ENCODE measurements at places on chromosomes 5 and 9.

- DNase-seq: no peak
Observed at GRCh38 chr9:35923927-35924763, 14.9 kb downstream of the SPAAR start.

DNA sequence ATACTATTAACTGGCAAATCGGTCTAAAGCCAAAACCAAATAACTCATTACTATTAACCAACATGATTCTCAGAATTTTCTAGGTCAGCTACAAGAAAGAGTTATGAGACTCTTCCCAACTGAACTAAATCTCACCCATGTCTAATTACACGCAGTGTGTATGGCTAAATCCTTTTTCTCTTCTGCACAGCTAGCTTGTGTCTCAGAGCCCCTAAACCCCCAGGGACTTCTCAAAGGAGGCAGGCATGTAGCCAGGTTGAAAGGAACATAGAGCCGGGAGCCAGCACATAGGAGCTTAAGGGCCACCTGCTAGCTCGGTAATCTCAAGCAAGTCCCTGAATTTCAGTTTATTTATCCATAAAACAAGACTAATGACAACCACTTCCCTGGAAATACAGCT is 2.2 kb upstream of the GZMK start:
- DNase-seq: peak; percentile 79

GRCh38 chr9:88533951-88534455 is 975 bp upstream of the NXNL2 start:
- DNase-seq: no peak

GRCh38 chr9:136115206-136115605 is 3.5 kb downstream of the TMEM250 start:
- no peak for DNase-seq

DNA sequence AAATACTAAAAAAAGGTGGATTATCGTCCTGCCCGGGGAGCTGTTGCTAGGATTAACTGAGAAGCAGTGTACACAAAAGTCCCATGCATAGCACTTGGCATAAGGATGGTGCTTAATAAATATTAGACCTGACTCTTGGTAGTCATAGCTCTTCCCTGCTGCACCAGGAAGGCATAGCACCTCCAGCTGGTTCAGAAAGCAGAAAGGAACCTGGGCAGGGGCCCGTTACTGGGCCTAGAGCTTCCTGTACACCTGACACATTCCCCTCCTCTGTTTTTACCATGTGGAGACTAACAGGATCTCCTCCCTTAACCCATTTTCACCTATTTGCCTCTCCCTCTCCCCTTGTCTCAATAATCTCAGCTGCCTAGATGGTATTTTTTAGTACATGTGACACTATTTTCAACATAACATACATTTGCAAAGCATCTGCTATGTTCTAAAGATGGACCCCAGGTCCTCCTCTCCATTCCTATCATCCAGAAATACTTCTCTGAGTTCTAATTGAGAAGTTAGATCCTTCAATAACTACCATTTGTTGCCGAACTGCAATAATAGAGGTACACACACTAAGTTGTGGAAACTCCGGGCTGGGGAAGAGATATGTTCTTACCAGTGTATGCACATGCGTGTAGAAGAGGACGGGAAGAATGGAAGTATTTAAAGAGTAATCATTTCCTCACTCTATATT is 3.2 kb upstream of the ANP32B start:
- DNase-seq: no peak

DNA sequence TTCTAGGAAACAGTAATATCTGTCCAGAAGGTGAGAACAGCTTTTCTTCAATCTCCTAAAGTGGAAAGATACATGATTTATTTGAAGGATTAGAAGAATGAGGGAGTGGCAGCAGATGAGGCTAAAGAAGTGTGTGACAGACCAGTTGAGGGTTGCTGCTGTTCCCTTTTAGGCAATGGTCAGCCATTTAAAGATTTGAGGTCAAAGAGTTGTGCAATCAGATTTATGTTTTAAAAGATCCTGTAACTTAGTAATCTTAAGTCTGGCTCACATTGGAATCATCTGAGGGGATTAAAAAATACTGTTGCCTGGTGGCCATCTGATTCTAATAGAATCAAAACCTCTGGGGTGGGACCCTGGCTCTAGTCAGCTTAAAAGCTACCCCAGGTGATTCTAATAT is 4.3 kb upstream of the SGCD start:
- DNase-seq: no peak

DNA sequence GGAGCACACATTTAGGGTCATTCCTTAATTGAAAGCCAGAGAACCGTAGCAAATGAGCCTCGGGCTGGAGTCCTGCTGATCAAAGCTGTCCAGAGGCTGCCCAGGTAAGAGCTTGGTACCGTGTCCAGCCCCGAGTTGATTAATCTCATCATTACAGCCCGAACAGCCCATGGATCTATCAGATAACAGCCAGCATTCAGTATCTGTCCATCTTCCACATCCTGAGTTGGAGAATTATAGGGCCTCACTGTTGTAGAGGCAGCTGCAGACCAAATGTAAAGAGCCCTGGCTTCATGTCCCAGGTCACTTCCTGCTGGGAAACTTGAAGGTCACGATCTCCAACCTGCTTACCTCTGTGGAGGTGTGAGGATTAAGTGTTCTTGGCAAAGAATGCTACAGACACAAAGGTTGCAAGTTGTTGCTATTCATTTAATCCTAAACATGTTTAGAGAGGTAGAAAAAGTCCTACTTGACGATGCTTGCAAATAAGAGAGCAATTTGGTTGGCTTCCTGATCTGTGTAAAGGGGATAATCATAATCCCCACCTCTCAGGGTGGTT is 16.1 kb downstream of the GGTA1 start:
- no peak for DNase-seq

GRCh38 chr5:62093976-62094375 is 212.0 kb upstream of the KIF2A start:
- peak; percentile 90 for DNase-seq

GRCh38 chr5:2103940-2104339 is 221.2 kb upstream of the IRX4 start:
- DNase-seq: no peak

DNA sequence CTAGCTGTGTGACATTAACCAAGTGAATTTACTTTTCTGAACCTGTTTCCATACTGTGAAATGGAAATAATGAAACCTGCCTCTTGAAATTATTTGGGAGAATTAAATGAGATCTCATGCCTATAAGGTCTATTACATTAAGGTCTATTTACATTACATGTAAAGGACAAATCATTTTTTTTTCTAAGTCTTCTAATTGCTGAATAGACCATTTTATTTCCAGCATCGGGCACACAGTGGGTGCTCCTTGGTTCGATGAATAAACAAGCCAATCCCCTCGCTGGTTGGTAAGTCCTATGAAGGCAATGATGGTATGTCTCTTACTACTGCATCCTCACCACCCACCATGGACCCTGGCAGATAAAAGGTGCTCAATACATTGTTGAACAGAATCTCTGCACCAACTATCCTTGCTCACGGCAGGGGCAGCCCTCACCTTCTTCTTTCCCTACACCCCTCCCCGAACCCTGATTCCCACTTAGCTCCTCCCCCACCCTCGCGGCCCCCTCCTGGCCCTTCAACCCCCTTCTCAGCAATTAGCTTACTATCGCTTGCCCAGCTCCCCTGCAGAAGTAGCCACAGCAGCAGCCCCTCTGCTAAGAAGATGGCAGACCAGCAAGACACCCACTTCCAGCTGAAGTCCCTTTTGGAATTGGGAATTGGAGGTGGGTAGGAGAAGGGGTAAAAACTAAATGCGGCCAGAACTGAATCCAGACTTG is 3.0 kb downstream of the PCDH1 start:
- no peak for DNase-seq

- DNase-seq: no peak
Observed at GRCh38 chr5:74665816-74666215, 19.2 kb upstream of the HEXB start.

DNA sequence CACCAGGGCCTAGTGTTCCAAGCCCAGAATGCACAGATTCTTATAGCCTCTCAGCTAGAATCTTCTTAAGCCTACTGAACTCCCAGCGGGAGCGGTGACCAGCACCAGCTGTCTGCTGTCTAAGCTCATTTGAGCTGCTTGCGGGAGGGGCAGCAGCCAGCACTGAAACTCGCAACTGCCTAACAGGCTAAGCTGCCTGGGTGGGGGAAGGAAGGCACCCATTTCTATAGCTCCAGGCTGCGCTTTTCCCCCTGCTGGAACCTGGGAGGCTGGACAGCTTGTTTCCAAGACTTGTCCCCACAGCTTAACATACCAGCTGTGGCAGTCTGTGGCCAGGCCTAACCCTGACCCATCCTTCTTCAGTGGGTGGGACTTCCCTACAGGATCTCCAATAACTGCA is 512.9 kb downstream of the EFNA5 start:
- no peak for DNase-seq

DNA sequence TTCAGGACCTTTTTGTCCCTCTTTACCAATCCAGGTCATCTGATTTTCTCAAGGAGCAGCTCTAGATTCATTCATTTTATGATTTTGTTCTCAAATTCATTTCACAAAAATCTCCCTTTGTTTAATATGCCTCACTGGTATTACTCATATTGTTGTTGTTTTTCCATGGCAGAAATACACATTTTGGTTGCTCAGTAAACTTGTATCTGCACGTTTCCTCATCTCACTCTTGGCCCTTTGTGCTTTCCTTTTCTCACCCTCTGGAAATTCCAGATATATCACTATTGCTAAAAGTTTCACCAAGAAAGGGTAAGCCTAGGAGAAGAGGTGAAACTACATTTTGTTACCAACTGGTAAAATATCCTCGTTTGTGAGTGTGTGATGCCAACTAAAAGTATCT is 14.8 kb downstream of the ASPN start:
- no peak for DNase-seq

DNA sequence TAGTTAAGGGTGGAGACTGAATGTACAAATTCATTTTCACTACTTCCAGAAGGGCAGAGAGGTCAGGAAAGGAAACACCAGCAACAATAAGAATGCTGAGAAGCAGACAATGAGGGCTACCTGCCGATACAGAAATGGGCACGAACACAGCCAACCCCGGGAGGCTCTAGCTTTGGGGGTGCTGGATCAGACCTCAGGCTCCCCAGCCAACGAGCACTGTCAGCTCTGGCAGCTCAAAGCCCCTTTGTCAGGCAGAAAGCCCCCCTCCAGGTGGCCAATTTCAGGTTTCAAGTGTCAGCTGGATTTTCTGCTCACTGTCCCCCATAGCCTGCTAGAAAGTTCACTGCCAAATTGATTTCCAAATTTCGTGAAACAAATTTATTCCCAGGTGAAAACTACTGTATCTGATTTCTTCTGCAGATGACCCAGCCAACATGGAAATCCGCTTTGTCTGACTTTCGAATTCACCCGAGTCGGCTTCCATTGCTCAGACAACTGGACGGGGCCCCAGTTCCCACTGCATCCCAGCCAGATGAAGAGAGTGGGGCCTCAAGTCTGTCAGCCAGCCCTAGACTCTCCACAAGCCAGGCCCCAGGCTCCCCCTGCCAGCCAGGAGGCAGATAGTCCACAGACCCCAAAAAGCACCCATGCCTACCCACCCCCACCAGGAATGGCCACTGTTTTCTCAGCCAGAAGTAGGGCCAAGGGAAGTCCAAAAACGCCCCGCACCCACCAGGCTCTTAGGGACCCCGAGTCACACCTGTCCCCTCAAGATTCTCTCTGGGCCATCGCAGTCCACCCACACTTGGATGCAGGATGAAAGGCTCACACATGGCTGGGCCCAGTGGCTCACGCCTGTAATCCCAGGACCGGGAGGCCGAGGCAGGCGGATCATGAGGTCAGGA is 96.5 kb upstream of the PHYKPL start:
- no peak for DNase-seq

DNA sequence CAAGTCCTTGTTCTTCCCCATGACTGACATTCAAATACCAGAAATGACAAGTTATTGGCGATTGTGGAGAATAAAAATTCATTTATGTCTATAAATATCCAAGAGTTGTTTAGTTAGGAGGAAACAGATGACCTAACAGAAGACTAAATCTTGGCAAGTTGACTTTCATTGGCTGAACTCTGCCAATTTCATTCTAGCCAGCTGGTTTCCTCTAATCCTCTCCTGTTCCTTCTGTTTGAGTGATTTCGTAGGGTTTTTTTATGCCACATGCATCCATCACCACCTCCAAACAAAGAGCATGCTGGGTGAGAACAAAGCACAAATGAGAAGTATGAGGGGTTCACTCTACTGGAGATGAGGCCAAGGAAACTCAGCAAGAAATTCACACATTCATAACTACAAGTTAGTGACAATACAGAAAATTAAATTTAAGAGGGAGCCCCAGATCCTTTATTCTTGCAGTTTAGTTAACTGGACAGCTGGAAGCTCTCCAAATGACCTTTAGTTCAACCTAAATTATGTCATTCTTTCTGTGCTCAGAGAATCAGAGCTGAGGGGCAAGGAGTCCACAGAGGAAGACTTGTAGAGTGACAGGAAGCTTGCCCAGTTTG is 932.0 kb downstream of the TLE4 start:
- DNase-seq: no peak

- DNase-seq: no peak
Observed at GRCh38 chr5:137281201-137281600, 217.9 kb downstream of the SPOCK1 start.

DNA sequence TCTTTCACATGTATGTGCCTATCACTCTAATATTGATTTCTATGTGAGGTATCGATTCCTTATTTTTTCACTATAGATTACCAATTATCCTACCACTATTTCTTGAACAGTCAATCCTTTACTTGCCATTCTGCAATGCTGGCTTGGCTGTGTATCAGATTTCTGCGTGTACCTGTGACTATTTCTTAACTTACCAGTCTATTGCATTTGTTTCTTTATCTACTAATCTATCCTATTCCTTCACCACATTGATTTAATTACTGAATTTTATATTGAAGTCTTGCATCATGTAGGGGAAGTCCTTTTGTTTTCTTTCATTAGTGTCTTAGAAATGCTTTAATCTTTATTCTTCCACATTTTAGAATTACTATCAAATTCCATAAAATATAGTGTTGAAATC is 684.8 kb downstream of the LRRC70 start:
- no peak for DNase-seq

DNA sequence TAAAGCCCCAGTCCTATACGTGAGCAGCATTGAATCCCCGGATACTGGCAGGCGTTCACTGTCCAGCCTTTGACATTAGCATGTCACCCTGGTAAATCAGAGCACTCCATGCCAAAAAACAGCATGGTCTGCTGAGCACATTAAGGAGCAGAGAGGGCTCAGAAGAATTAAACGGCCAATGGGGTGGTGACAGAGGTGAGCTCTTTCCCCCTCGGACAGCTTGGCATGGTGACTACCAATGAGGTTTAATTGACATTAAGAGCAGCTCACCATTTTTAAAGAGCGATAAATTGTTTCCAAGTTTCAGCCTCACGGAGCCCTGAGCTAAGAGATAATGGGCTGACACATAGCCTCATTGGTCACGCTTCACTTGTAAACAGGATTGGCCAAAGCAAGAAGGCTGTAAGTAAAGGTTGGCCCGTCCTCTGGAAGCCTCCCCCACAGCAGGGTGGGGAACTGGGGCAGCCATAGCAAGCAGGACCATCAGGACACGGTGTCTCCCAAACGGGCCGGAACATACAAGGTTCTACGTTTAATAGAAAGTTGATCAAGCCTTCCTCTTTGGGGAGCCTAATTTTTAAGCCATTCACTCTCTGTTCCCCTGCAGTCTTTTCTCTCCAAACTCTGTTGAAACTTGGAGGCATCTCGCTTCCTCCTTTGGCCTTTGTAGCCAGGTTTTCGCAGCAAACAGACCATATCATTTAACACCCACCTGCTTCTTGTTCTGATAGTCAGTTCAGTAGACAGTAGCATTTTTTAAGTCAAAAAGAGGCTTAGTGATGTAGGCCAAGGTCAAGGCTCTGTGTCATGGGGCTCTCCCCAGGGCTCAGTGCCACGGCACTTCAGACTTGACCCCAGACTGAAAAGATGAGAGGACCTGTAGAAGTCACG is 25.9 kb downstream of the QRFP start:
- DNase-seq: no peak
